ENCODE measurements at places on chromosomes 6 and 20.
A peak's percentile ranks its signal among the peaks of the same experiment; 100 is the strongest.

GRCh38 chr6:13484138-13484708 is 3.2 kb downstream of the GFOD1 start:
- no peak for DNase-seq

- DNase-seq, result peak; percentile 8
These were observed 223.6 kb upstream of the RREB1 start for GRCh38 chr6:6884193-6884627.

DNA sequence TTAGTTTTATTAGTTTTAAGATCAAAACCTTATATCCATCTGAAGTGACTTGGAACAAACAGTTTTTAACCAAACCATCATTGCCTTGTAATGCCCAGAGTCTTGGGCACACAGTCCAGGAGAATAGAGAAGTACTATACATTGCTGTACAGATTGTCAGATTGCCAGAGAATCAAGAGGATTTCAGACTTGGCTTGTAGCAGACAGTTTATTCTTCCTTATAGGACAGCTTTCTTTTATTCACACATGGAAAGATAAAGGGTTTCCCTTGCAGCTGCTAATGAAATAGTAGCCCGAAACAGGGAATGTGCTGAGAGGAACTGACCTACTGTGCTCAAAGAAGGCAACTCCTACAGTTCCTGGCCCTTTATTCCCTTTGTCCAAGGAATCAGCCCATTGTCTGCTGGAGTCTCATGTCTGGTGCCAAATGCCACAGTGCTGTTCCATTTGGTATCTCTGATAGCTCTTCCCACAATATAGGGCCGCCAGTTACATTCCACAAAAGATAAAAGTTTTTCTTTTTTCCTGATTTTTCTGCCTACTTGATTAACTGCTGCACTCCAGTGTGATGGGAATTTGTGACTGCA is 30.6 kb downstream of the DCBLD1 start:
- DNase-seq, result no peak

GRCh38 chr20:4766631-4767030 is 44.9 kb downstream of the PRND start:
- DNase-seq, result no peak

DNA sequence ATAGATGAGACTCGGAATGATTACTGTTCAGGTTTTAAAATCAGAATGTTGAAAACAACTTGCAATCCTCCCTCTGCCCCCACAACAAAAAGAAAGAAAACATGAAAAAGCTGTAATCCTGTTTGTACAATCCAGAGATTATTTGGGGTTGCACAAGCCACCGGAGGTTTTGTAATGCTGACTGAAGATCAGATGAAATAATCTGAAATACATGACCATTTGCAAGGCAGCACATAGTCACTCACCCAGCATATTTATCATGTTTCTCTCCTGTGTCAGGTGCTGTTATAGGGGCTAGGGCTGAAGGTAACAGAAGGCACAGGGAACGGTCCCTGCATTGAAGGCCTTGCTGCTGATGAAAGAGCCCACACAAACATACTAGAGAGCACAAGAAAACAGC is 85.3 kb downstream of the SIM1 start:
- peak; percentile 68 for DNase-seq

DNA sequence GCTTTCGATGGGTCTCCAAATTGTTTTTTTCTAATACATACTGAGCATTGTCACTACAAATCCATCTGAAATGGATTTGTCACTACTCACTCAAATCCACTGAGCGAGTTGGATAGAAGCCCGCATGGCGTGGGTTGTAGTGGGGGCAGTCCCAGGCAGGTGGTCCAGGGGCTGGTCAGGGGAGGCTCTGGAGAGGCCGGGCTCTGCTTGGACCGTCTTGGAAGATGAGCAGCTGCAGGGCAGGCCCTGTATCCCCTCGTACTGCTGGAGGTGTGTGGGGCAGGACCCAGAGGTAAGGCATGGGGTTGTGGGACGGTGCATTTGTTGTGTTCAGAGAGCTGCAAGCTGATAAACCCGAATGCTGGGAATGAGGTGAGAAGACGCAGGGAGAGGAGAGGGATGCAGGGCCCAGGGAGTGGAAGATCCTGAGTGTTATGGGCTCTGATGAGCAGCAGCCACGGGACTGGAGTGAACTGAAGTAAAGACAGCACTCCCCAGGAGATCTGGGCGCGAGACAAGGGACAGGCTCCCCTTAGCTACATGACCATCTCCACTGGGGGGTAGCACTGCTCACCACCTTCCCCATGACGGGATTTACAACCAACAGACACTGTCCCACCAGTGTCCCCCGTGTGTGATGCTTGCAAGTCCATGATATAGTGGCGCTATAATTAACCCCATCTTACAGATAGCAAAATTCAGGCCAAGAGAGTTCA is 45.9 kb downstream of the PSMG4 start:
- no peak for DNase-seq

GRCh38 chr20:16418616-16419015 is 154.6 kb downstream of the KIF16B start:
- no peak for DNase-seq

GRCh38 chr6:90695316-90695715 is 108.4 kb upstream of the MAP3K7 start:
- DNase-seq, result no peak

DNA sequence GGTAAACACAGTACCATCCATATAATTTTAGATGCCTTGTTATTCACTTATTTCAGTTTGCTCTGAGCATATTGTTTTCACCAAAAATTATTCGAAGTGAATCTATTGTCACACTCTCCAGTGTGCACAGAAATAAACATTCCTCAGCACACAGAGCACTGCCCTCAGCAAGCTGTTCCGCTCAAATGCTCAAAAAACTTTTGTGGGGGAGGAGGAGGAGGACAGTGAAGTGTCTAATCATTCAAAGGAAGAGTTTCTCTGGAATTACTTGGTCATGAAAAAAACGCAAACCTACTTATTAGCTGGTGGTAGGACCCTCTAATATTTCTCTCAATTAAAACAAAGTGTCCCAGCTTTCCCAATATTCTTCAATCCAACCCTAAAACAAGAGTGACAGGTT is 88.3 kb downstream of the DTNBP1 start:
- no peak for DNase-seq

DNA sequence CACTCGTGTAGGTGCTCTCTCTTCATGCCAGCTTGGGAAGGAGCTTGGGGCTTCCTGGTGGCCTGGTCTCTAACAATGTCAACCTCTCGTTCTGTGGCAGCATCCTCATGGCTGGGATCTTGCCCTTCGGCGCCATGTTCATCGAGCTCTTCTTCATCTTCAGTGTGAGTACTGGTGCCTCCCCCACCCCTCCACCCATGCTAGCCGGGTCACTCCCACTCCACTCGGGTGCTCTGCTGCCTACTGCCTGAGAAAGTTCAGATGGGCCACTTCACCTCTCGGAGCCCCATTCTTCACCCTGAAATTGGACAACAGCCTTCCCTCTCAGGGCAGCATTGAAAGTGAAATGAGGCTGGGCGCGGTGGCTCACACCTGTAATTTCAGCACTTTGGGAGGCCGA is 48.8 kb downstream of the TM9SF4 start:
- DNase-seq, result no peak

DNA sequence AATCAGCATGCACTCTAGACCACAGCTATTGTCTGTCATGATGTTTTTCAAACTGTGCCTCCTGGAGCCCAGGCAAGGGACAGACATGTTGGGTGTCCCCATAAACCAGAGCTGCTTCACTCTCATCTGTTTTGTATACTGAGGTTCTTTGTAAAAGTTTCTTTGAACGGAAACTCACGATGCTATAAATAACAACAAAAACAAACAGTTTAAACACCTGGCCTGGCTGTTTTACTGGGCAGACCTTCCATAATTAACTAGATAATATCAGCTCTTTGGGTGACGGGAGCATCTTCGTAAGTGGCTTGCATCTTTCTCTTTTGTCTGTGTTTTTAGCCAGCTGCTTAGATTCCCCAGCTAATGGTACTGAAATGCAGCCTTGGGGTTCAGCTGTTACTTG is 190.3 kb downstream of the ZDHHC14 start:
- DNase-seq, result no peak

DNA sequence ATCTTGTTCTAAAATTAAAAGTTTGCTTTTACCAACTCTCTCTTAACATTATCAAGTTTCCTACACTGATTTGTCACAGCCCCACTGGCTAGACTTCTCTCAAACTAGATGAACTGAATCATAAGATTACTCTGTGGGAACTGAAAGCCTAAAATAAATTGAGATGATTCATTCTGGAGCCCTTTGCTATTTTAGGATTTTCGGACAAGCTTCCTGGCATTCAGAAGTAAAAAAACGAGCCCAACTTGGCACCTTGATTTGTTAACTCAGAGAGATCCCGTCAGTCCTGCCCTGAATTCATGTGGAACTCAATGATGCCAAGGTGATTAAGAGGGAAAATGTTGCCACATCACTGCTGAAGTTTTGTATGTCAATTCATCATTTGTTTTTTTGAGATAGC is 122.0 kb upstream of the NRSN1 start:
- peak; percentile 47 for DNase-seq

GRCh38 chr6:26223228-26223627 is 136.0 kb downstream of the HFE start:
- DNase-seq, result no peak

- DNase-seq, result peak; percentile 90
These were observed 279.5 kb upstream of the SUPT3H start for GRCh38 chr6:45657226-45657625.

- DNase-seq, result no peak
These were observed 3.3 kb upstream of the TAAR5 start for GRCh38 chr6:132592855-132593254.
